Fibroblast of the aortic adventitia (primary cell): ENCODE measurements at places on chromosomes 11 and 22.

GRCh38 chr11:9020916-9021315, 17.1 kb upstream of the NRIP3 start:
- peak; percentile 51 for DNase-seq

GRCh38 chr11:8067567-8067928, 13.5 kb upstream of the TUB start:
- no peak for DNase-seq

DNA sequence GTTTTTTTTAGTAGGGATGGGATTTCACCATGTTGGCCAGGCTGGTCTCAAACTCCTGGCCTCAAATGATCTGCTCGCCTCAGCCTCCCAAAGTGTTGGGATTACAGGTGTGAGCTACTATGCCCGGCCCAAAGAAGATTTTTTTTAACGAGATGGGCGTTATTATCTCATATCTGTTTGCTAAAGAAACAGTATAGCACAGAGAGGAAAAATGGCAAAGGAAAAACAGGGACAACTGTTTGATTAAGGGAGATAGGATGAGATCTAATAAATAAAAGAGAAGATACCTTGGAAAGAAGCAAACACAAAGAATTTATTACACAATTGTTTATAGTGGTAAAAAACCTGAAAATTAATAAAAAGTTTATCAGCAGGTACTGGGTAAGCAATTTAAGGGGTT, 10.4 kb upstream of the CEP295 start:
- no peak for DNase-seq

DNA sequence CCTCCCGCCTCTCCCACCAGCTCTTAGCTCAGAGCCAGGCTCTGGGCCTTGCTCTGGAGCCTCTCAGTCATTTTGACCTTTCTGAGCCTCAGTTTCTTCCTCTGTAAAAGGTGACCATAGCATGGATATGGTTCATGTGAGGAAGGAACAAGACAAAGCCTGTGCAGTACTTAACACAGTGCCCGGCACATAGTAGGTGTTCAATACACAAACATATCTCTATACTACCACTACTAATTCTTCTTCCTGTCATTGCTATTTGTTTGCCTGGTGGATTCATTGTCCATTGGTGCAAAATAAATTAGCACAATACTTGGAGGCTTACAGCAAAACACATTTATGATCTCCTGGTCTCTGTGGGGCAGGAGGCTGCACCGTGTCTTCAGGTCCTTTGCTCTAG, 21.6 kb upstream of the MPPED1 start:
- no peak for DNase-seq
